ENCODE measurements at places on chromosomes 13 and 19. TPM values are rescaled to one million over a fixed set of nuclear protein-coding genes. Genes with fewer than 3 reads are reported as not detected.

DNA sequence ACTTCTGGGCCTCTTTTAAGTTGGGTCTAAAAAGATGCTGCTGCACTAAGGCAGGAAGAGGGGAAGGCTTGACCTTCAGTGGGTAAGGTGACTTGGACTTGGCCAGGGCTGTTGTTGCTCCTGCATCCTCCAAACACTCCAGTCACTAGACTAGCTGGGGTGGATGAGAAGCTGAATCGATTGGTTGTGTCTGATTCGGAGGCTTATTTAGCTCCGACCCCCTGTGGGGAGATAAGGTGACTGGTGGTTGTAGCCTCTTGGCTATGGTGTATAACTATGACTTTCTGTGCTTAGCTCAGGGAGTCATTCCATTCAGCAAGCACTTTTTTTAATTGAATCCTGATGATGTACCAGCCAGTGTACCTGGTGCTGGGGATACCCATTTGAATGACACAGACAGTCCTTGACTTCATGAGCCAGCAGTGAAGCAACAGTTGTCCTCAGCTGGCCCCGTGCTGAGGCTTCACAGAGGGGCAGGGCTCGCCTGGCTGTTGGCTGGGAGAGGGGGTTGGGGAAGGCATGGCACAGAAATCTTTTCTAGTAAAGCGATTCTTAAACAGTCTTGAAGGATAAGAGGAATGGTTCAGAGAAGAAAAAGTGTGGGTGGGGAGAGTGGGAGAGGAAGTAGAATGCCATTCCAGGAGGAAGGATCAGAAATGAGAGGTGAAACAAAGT is 9.9 kb downstream of the PCDH8 start:
- DNase-seq = no peak

GRCh38 chr13:26965952-26966700 is 205.5 kb downstream of the USP12 start:
- DNase-seq = no peak

DNA sequence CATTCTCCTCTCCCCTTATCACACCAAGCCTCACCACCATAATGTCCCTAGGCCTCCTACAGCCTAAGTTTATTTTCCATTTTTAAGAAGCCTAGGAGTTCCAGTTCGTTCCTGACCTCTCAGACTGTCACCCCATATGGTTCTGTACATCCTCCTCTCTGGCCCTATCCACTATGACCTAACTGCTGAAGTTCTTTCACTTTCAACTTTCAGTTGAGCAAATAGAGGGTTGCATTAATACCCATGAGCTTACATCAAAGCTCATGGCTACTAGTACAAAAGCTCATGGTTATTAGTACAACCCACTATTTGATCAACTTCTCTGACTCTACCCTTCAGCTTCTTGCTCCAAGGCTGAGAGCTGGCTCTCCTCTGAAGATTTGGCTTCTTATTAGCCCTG is 72.9 kb downstream of the FGF14 start:
- DNase-seq = no peak

GRCh38 chr19:17281391-17282304 is at the start of gene ANKLE1:
Gene ANKLE1 (plus strand): TSS chr19:17281901. CDS start chr19:17281921, 20 bp downstream.
- no peak for DNase-seq

MYBPC2 gene
- total RNA-seq = 0.15 TPM

DNA sequence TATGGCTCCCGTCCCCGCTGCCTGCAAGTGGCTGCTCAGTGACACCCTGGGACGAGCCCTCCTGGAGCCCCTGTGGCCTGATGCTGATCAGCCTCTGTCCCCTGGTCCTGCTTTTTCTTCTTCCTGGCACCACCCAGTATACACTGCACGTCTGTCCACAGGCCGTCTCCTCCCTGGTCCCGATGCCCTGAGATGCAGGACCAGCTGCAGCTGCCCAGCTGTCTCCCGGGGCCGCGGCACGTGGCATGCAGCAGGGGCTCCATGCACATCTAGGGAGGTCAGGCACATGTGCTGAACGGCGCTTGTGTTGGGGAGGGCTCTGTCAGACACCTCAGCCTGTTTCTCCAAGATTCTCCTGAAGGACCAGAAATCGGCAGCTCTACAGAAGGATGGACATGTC is 30.2 kb downstream of the ZFR2 start:
- DNase-seq = no peak

DNA sequence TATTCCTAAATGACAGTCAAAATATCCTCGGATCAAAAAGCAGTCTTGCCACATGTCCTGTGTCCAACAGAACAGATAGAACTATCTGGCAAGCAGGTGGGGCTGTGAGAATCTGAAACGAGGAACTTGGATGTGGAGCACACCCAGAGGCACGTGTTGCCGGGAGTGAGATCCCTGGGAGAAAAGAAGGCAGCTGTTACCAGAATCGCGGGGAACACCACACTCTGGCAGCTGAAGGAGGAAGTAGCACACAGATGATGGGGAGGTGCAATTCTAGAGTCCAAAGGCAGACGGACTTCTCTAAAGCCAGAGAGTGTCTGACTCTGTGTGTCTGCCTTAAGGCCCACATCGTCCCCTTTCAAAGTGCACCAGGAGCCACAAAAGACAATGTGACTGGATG is 22.3 kb downstream of the SLC7A1 start:
- DNase-seq = no peak

GRCh38 chr13:80524447-80525215 is 183.7 kb upstream of the SPRY2 start:
- no peak for DNase-seq

DNA sequence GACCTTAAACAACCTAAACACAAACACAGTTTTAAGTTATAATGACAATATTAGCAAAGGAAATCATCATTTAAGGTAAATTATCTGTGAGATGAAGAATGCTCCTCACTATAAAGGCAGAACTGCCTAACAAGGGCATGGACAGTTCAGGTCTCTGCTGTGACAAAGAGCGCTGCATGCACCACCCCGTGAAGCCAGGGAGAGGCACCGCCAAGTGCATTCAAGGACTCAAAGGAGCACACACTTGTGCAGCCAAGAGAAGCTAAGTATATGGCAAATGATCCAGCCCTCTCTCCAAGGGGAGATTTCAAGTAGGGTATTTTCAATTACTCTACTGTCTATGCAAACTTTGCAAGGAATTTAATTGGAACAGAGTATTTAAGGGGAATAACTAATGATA is 126.0 kb downstream of the RAP2A start:
- no peak for DNase-seq

DNA sequence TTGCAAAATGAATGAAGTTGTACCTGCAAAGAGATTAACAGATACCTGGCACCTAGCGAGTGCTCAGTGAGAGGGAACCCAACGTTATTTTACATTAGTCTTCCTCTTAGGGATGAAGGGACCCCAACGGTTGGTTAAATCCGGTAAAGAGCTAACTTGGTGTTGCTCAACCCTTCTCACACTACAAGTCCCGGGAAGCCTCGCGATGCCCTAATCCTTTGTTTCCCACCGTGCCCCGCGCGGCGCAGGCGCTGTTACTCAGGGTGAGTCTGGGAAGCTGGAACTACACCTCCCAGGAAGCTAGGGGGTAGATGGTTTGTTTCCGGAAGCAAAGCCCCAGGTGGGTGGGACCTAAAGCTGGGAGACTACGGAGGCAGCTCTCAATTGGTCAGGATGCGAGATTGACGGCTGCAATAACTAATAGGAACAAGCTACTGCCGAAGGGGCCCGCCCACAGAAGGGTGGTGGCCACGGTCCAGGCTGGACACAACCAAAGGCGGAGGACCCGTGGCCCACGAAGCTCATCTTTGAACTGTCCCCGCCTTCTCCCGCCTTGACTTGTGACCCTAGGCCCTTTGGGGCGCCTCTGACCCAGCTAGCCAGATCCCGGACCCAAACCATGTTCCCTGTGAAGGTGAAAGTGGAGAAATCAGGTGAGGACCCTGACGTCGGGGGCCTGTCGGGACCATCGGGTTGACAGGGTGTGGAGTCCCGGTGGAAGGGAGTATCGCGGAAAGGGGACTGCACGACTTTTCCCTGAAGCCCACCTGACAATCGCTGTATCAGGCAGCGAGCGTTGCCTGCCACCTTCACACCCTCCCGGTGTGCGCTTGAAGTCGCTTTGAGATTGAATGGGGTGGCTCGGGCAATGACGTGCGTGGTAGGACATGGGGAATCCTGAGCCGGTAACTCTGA is at the start of gene LIN37:
Gene LIN37 (plus strand): TSS at position 471 of the 915 bp plus-strand sequence. CDS start 149 bp downstream, at position 620.
- peak; percentile 99 for DNase-seq

GRCh38 chr13:98519976-98520375 is 56.9 kb downstream of the STK24 start:
- DNase-seq = no peak

GRCh38 chr13:29704648-29705047 is 109.2 kb upstream of the SLC7A1 start:
- DNase-seq = no peak

EID2B gene
- total RNA-seq = 4.6 TPM
